Cardiac muscle cell (in vitro differentiated cells and primary cell): ENCODE measurements at places on chromosomes 1 and 21.

DNA sequence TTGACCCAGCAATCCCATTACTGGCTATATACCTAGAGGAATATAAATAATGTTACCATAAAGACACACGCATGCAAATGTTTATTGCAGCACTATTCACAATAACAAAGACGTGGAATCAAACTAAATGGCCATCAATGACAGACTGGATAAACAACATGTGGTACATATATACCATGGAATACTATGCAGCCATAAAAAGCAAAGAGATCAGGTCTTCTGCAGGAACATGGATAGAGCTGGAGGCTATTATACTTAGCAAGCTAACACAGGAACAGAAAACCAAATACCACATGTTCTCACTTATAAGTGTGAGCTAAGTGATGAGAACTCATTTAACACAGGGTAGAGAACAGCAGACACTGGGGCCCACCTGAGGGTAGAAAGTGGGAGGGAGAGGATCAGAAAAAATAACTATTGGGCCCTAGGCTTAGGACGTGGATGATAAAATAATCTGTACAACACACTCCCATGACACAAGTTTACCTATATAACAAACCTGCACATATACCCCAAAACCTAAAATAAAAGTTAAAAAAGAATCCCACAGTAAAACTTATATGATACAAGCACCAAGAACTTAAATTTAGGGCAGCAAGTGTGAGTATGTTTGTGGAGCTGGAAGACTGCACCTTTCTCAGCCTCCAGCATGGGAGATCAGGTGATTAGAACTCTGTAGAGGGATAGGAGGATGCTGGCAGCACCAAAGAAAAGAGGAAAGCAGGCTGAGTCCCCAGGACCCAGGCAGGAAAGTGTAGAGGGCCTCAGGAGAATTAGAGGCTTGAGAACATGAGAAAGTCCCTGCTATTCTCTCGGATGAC, 320.8 kb upstream of the USP24 start:
- no peaks in the 10 kb centered on the region for H3K27me3 ChIP-seq
- H3K4me1 ChIP-seq, result no peaks in the 10 kb centered on the region
- no peak overlapping the region for H3K27ac ChIP-seq
- no peaks in the 10 kb centered on the region for H3K36me3 ChIP-seq
- H3K4me3 ChIP-seq, result no peak overlapping the region
- no peak for DNase-seq

- peaks cover 33% of the 10 kb centered on the region for H3K4me1 ChIP-seq
- peak overlapping the region; percentile 67 for H3K27ac ChIP-seq
- H3K36me3 ChIP-seq, result no peaks in the 10 kb centered on the region
- no peaks in the 10 kb centered on the region for H3K27me3 ChIP-seq
- no peak overlapping the region for H3K4me3 ChIP-seq
- no peak for DNase-seq
These were observed 35.5 kb downstream of the MAN1C1 start for GRCh38 chr1:25651824-25652741.

GRCh38 chr1:177824508-177824982, 145.3 kb downstream of the SEC16B start:
- no peak overlapping the region for H3K27ac ChIP-seq
- H3K4me3 ChIP-seq, result no peak overlapping the region
- H3K36me3 ChIP-seq, result no peaks in the 10 kb centered on the region
- no peak for DNase-seq
- peaks cover 6% of the 10 kb centered on the region for H3K4me1 ChIP-seq

DNA sequence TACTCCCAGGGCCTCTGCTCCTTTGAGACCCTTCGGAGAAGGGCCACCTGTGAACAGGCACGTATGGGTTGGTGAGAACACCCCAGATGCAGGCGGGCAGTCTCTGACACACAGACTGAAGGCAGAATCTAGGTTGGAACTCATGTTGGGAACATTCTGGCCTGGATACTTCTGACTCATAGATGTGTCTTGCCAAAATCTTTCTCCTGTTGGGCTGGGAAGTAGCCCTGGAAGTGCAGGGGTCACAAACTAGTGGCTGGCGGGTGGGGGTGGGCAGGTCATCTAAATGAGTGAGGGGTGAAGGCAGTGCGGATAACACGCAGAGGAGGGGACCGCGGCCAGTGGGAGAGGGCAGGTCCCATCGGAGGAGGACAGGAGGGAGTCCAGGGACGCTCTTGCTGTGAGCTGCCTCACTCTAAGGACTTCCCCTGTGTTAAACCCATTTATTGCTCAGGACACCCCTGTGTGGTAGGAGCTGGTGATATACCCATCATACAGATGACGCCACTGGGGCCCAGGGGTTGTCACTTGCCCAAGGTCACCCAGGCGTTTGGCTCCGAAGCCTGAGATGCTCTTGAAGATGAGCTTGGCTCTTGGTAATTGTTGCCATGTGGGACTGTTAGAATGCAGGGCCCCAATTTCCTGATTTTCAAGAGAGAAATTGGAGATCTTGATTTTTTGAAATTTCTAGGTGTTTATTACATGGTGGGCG, 181.0 kb downstream of the PTPRU start:
- H3K4me3 ChIP-seq, result no peak overlapping the region
- H3K27ac ChIP-seq, result no peak overlapping the region
- H3K4me1 ChIP-seq, result no peaks in the 10 kb centered on the region
- no peak for DNase-seq

DNA sequence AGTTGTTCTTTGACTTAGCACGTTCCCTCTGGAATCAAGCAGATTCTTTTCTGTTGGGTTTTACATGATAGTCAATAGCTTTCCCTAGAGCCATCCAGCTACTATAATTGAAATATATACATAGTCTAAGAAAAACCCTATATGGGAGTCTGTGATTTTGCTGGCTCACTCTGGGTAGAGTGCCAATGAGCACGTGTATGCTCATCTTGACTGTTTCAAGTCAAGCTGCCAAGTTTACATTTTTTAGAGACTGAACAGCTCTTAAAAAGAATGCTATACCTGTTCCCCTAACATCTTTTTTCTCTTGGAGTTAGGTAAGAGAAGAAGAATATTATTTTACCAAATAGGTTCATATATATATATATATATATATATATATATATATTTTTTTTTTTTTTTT, 182.8 kb upstream of the NRIP1 start:
- H3K4me3 ChIP-seq, result no peak overlapping the region
- no peak overlapping the region for H3K27ac ChIP-seq
- H3K36me3 ChIP-seq, result no peaks in the 10 kb centered on the region
- no peaks in the 10 kb centered on the region for H3K27me3 ChIP-seq
- no peak for DNase-seq

DNA sequence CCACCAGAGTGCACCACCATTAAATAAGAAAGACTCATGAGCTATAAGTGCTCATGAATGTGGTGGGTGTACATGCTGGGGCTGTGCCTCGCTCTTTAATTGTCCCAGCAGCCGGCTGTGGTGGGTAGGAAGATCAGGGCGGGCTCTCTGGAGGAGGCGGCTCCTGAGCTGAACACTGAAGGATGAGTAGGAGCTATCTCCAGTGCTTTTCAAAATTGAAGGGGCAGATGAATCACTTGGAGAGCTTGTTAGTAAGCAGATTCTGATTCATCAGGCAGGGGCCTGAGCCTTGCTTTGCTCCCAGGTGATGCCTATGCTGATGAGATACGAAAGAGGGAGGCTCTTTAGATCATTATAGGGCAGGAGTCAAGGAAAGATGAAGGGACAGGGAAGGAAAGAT, 54.1 kb downstream of the ETS2 start:
- no peak for DNase-seq
- no peak overlapping the region for H3K27ac ChIP-seq
- H3K4me1 ChIP-seq, result peaks cover 24% of the 10 kb centered on the region
- no peaks in the 10 kb centered on the region for H3K27me3 ChIP-seq

- DNase-seq, result no peak
- no peaks in the 10 kb centered on the region for H3K4me1 ChIP-seq
- H3K27ac ChIP-seq, result no peak overlapping the region
- H3K36me3 ChIP-seq, result no peaks in the 10 kb centered on the region
- H3K27me3 ChIP-seq, result peaks cover 3% of the 10 kb centered on the region
- no peak overlapping the region for H3K4me3 ChIP-seq
These were observed 70.6 kb downstream of the TMEM53 start for GRCh38 chr1:44603718-44604117.

GRCh38 chr1:85109475-85109874, 61.2 kb upstream of the MCOLN3 start:
- peak; percentile 82 for DNase-seq
- no peak overlapping the region for H3K27ac ChIP-seq
- H3K36me3 ChIP-seq, result no peaks in the 10 kb centered on the region
- H3K27me3 ChIP-seq, result no peaks in the 10 kb centered on the region
- no peak overlapping the region for H3K4me3 ChIP-seq
